Aorta (tissue), 5 donors: ENCODE measurements at places on chromosomes 5 and 9. TPM values are rescaled to one million over a fixed set of nuclear protein-coding genes. Genes with fewer than 3 reads are reported as not detected.

- no peaks in the 10 kb centered on the region for H3K27me3 ChIP-seq
- no peaks in the 10 kb centered on the region for H3K36me3 ChIP-seq
- no peak overlapping the region for H3K27ac ChIP-seq
- no peak for DNase-seq
Measured at GRCh38 chr9:22817181-22817580, 370.6 kb downstream of the DMRTA1 start.

DNA sequence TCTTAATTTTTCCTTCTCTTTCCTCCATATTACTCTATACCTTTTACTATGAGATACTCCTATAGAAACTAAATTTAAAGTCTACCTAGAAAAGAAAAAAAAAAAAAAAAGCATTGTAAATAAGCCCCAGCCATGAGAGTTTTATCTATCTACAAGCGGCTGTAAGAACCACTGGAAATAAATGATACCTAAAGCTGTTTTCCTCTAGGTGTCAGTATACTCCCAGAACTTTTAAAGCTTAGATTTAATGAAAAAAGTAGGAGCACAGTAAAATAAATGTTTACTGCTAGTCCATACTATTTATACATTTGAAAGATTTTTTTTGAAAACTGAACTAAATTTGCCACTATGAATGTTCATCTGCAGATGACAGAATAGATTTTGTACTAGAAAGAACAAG, 26.2 kb downstream of the TYRP1 start:
- no peak for DNase-seq
- H3K27ac ChIP-seq, result no peak overlapping the region
- H3K27me3 ChIP-seq, result no peaks in the 10 kb centered on the region
- H3K36me3 ChIP-seq, result no peaks in the 10 kb centered on the region

Gene SNX18
- 110 TPM for total RNA-seq

DNA sequence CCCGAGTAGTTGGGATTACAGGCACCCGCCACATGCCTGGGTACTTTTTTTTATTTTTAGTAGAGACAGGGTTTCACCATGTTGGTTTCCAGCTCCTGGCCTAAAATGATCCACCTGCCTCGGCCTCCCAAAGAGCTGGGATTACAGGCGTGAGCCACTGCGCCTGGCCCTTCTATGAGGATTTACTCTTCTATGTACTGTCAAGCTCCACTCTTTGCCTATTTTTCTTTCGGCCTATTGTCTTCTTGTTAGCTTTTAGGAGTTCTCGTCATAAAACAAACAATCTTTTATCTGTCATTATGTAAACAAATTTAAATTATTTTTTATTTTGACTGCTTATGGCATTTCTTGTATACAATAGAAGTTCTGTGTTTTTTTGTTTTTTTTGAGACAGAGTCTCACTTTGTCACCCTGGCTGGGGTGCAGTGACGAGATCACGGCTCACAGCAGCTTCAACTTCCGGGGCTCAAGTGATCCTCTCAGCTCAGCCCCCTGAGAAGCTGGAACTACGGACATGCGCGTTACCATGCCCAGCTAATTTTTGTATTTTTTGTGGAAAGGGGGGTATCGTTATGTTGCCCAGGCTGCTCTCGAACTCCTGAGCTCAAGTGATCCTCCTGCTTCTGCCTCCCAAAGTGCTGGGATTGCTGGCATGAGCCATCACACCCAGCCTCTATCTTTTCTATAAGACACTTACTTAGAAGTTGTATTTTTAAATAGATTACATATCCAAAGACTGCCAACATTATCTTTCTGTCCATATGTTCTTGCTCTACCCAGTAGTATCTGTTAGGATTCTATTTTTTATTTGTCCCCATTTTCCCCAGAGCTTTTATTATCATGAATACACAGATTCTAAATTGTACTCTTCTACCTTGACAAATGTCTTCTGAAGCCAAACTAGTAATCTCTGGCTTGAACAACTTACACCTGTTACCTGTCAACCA, 29.2 kb downstream of the CSNK1A1 start:
- peaks cover 5% of the 10 kb centered on the region for H3K4me1 ChIP-seq
- no peaks in the 10 kb centered on the region for H3K36me3 ChIP-seq
- H3K27me3 ChIP-seq, result no peaks in the 10 kb centered on the region
- no peak for DNase-seq
- H3K4me3 ChIP-seq, result no peak overlapping the region
- H3K27ac ChIP-seq, result no peak overlapping the region

DNA sequence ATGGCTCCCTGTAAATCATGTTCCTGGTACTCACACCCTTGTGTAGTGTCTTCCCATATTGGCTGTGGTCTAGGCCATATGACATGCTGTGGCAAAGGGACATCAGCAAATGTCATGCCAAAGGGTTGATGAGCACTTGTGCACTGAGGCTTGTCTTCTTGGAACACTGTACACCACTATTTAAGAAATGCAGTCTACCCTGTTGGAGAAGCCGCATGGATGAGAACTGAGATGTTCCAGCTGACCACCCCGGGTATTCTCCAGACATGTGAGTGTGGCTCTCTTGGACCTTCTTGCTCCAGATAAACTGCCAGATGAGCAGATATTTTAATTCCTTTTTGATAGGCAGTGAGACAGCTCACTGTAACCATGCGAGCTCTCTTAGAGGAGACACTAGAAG, 20.5 kb upstream of the NPR3 start:
- H3K4me1 ChIP-seq, result no peaks in the 10 kb centered on the region
- no peak overlapping the region for H3K4me3 ChIP-seq
- H3K27me3 ChIP-seq, result no peaks in the 10 kb centered on the region
- no peak for DNase-seq
- peak overlapping the region; percentile 11 for H3K27ac ChIP-seq

DNA sequence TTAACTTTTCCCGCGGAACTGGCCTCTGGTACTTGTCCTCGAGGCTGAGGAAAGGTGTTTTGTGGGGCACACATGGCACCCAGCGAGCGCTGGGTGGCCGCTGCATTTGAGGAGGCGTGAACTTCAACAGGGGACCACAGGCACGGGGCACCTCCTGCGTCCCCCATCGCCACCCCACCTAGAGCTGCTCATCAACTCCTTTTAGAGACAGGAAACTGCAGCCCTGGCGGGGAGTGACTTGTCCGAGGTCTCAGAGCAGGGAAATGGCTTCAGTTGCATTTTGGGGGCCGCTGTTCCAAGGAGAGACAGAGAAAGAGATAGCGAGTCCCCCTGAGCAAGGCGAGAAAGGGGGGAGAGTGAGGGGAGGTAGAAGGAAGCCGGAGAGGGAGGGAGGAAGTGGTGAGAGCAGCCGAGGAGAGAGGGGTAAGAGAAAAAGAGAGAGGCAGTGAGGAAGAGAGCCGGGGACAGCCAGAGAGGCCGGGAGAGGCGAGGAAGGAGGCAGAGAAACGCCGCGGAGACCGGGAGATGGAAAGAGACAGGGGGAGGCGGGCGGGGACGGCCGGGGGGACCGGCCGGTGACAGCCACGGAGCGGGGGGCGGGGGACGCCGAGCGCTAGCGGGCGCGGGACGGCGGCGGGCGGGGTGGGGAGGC, 12.5 kb upstream of the LHX2 start:
- H3K27me3 ChIP-seq, result no peaks in the 10 kb centered on the region
- H3K4me3 ChIP-seq, result peak overlapping the region; percentile 73
- no peaks in the 10 kb centered on the region for H3K36me3 ChIP-seq
- no peak for DNase-seq

DNA sequence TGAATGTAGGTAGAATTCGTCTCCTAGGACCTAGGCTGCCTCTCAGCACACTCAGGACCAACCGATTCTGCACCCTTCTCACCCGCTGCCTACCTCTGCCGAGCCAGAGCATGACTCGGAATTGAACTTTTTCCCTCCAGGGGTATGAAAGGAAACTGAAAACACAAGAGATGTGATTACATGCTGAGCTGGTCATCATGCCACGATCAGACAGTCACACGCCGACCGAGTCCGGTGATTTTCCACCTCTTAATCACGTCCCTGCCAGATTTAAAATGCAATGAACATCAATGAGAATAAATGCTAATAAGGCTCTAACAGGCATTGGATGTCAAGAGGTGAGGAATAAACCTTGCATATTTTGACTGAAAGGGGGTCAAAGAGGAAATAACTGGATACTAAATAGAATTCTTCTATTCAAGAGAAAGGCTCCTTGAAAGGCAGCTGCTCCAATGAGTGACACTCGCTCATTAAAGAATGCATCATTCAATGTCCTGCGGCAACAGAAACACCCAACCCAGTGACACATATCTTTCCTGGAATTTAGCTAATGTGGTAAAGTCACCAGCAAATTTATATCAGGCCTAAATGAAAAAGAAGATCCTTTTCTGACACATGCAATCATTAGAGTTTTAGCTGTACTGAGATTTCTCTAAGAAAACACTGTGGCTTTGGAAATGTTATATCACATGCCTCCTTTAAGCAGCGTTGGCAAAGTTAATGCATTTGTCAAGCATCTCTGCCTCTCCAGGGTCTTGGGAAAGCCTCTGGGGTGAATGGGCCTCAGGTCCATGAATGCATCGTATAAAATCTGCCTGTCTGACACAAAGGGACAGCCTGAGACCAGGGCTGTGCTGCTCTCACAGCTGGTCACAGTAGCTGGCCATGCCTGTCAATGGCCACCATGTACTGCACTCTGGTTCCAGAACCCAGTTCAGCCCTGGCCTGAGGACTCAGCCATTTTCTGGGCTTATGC, 128.7 kb downstream of the SPOCK1 start:
- no peak overlapping the region for H3K27ac ChIP-seq
- H3K36me3 ChIP-seq, result no peaks in the 10 kb centered on the region
- no peak overlapping the region for H3K4me3 ChIP-seq
- no peaks in the 10 kb centered on the region for H3K4me1 ChIP-seq
- no peak for DNase-seq

GRCh38 chr5:81604193-81604592, 146.7 kb downstream of the SSBP2 start:
- H3K27ac ChIP-seq, result no peak overlapping the region
- DNase-seq, result no peak
- no peaks in the 10 kb centered on the region for H3K36me3 ChIP-seq
- H3K4me3 ChIP-seq, result no peak overlapping the region
- H3K27me3 ChIP-seq, result no peaks in the 10 kb centered on the region
